ENCODE measurements at places on chromosomes 11 and 22. TPM values are rescaled to one million over a fixed set of nuclear protein-coding genes. Genes with fewer than 3 reads are reported as not detected.

Gene SLC5A4
- total RNA-seq, result not detected

Gene CALCA
- total RNA-seq, result not detected

Gene MPEG1
- total RNA-seq, result not detected

Gene ST3GAL4
- 16.8 TPM for total RNA-seq

DNA sequence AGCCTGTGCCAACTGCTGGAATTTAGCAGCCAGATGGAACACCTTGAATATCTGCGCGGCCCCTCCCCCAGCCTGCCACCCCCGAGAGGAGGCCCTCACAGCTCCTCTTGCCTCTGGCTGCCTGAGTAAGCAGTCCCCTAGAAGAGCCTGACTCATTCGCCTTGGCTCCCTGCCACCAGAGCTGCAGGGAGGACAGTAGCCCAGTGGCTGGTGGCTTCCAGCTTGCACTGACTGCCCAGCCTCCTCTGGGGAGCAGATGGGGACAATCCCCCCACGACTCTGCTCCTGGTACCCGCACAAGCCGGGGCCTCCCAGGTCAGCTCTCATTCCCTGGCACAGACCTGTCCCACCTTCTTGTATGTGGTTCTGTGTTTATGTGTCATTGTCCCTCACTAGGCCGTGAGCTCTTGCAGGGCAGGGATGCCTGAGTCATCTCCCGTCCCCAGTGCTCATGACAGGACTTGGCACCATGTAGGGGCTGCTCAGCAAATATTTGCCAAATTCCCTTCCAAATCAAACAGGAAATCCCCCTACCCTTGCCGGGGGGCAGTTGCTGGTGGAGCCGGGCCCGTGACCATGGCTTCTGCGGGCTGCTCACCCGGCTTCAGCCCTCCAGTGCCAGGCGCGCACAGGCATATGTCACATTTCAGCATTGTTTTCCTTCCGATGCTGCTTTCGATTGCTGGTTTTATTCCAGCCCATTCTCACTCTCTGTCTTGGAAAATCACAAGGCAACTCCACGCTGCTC, 43.6 kb downstream of the CACNG2 start:
- peak; percentile 85 for DNase-seq

DNA sequence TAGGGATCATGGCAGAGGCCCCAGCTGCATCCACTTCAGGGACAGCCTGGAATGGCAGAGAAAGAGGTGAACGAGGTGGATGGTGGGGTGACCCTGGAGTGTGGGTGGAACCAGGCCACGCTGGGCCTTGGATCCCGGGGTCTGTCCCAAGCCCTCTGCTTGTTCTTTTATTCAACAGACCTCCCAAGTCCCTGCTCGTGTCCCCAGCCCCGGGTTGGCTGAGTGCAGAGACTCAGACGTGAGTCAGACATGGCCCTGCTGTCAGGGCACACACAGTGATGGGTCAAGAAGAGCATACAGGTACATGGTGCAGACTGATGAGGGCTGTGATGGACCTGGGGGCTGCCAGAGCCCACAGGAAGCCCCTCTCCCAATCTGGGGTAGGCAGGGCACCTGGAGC, 6.6 kb downstream of the ARHGAP8 start:
- no peak for DNase-seq

DNA sequence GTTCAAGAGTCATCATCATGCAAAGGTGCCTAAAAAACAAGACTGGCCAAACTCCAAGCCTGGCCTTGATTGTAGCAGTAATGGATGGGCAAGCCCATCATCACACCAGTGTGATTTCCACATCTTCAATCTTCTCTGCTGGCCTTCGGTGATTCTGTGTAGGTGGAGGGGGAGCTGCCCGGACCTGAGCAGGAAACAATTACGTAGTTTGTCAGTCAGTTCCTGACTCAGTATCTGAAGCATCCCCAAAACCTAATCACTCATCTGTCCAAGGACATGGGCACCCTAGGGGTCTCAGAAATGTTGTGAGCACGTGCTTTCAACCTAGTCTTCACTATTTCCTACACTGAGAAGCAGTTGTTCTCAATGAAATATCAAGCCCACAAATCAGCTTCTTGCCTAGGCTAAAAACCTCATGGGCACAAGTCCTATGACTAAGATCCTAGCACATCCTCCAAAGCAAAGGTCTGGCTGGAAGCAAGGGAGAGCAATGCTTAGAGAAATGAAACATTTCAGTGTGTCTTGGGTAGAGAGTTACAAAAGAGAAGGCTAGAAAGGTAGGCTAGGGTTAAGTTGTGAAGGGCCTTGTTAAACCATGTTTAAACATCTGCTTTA, 24.6 kb downstream of the ATG16L2 start:
- no peak for DNase-seq

- DNase-seq, result no peak
Observed at GRCh38 chr11:118878163-118878563, 5.5 kb upstream of the CXCR5 start.

DNA sequence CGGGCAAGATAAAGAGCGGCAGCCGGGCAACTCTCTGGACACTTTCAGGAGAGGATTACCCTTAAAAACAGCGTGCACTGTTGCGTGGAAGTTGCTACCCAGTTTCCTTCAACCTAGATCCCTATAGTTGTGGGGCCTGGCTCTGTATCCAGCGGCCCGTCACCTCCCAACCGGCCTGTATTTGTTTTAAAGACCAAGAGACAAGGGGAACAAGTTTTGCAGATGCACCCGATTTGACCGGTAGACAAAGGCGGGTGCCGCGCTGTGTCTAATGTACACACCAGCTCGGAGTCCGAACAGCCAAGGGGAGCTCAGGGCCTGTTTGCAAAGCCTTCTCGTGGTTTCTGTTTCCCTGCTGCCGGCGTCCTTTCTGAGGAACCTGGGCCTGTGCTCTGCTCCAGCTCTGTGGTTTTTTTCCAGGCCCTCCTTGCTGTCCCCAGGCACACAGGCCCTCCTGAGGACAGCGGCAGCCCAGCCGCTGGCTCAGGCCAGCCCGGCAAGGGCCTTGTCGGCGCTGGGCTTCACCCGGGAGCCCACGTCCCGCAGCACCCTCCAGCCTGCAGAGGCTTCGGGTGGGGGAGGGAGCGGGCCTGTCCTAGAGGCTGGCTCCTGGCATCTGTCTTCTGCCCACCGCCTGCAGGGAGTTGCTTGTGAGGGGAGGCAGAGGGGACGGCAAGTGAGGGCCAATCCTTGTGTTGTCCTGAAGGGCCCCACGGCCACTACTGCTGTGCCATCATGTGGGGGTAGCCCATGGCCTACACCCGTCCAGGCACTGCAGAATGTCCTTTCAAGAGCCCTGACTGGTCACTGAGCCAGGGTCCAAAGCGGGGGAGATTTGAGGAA, 1.4 kb downstream of the TBX1 start:
- no peak for DNase-seq

GRCh38 chr22:27412866-27413445, 388.6 kb downstream of the MN1 start:
- DNase-seq, result no peak

DNA sequence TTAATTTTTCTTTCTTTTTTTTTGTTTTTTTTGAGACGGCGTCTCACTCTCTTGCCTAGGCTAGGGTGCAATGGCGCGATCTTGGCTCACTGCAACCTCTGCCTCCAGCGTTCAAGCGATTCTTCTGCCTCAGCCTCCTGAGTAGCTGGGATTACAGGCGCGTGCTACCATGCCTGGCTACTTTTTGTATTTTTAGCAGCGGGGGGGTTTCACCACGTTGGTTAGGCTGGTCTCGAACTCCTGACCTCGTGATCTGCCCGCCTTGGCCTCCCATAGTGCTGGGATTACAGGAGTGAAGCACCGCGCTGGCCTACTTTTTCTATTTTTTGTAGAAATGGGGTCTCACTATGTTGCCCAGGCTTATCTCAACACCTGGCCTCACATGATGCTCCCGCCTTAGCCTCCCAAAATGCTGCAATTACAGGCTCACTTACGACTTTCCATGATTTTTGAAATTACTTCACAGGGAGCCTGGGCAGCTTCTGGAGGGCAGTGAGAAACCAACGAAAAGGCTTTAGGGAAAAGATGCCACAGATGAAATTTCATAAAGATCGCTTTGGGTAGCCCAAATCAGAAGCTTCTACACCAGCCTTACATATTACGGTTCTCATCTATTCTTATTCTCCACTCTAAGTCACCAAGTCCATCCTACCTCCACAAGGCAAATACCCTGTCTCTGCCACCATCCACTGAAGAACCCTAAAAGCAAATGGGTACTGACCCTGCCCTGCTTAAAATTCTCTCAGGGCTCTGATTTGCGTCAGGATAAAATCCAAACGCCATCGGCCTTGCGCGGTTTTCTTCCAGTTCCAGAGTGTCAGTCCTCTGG, 866 bp upstream of the RRM1 start:
- no peak for DNase-seq

- DNase-seq, result no peak
Observed at GRCh38 chr11:17730137-17730536, 4.4 kb upstream of the KCNC1 start.

- DNase-seq, result no peak
Observed at GRCh38 chr11:83918476-83918875, 632.3 kb upstream of the CCDC90B start.

DNA sequence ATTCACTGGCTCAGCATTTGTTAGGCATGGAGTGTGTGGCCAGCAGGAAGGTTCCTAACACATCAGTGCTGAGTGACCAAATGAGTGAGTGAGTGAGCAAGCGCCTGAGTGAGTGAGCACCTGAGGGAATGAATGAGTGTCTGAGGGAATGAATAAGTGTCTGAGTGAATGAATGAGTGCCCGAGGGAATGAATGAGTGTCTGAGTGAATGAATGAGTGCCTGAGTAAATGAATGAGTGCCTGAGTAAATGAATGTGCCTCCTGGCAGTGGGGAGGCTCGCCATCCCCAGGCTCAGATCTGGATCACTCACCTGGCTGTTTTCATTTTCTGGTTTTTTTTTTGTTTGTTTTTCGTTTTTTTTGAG, 52.1 kb upstream of the TCF20 start:
- no peak for DNase-seq

GRCh38 chr11:81005595-81005994, 1564.8 kb upstream of the TENM4 start:
- DNase-seq, result peak; percentile 68

All from fibroblast of villous mesenchyme (primary cell).